Stimulated activated CD8-positive, alpha-beta memory T cell treated with anti-CD3 and anti-CD28 coated beads, Interleukin-4, amount 100 ng/mL, for 1 hour (primary cell): ENCODE measurements at places on chromosomes 11 and 22.

- DNase-seq = no peak
These were observed 14.5 kb downstream of the RGL4 start for GRCh38 chr22:23705358-23705757.

GRCh38 chr11:27385245-27385644 lies 22.2 kb upstream of the CCDC34 start:
- no peak for DNase-seq

DNA sequence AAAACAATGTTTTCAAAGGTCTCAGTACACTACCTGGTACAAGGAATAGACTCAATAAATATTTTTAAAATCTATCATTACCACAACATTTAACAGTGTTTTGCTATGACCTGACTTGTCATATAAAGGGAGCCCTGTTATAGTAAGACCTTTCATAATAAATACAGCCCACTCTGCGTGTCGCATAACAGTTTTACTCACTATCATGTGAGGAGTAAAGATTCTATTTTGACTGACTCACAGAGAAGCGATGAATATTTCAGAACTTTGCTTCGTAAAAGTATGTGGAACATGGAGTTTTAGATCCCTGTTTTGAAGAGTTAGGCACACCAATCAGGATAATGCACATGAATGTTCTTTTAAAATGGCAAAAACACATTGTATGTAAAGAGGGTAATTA lies 531.2 kb downstream of the KCNA4 start:
- no peak for DNase-seq

- DNase-seq = no peak
These were observed 24.2 kb downstream of the ASPHD2 start for GRCh38 chr22:26453216-26453615.

- peak; percentile 27 for DNase-seq
These were observed 10.4 kb downstream of the RCOR2 start for GRCh38 chr11:63906585-63906984.
